ENCODE measurements at places on chromosomes 2 and 18.
A peak's percentile ranks its signal among the peaks of the same experiment; 100 is the strongest.

- no peak for DNase-seq
Measured at GRCh38 chr2:25570161-25570845, 103.1 kb downstream of the DTNB start.

- no peak for DNase-seq
Measured at GRCh38 chr2:157486596-157487270, 42.8 kb upstream of the CYTIP start.

DNA sequence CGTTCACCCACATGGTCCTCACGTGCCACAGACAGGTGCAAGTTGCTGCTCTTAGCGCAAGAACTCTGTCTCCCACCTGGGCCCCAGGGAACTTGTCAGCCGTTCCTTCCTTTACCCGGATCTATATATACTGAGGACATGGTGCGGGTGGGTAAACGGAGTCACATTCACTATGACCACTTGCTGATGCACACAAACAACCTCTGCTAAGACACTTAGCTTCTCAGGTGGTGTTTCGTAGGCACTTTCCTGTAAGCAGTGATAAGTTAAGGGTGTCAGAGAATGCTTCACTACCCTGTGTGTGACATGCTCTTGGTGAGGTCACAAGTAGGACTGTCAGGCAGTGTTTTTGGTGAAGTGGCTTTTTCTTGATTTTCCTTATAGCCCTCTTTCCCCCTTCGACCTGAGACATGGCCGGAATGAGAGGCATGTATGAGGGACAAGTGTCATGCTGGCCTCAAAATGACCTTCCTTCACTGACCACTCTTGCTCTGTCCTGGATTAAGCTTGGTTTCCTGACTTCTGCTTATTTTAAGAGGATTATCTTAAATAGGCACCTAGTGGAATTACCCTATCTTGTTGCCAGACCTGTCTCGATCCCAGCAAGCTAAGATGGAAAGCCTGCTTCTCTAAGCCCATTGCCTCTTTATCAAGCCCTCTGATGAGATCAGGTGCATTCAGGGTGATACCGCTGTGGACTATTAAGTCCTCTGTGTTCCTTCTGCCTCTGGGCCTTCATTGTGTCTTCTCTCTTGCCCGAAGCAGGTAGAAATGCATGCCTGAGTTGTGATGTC, 97.1 kb upstream of the CELF4 start:
- DNase-seq, result no peak

- no peak for DNase-seq
Measured at GRCh38 chr2:47518497-47519146, 115.7 kb downstream of the MSH2 start.

- DNase-seq, result no peak
Measured at GRCh38 chr2:3117650-3118216, 259.9 kb downstream of the EIPR1 start.

GRCh38 chr2:138123741-138124140, 159.5 kb downstream of the HNMT start:
- no peak for DNase-seq

- no peak for DNase-seq
Measured at GRCh38 chr2:52034706-52035105, 1002.8 kb upstream of the NRXN1 start.

DNA sequence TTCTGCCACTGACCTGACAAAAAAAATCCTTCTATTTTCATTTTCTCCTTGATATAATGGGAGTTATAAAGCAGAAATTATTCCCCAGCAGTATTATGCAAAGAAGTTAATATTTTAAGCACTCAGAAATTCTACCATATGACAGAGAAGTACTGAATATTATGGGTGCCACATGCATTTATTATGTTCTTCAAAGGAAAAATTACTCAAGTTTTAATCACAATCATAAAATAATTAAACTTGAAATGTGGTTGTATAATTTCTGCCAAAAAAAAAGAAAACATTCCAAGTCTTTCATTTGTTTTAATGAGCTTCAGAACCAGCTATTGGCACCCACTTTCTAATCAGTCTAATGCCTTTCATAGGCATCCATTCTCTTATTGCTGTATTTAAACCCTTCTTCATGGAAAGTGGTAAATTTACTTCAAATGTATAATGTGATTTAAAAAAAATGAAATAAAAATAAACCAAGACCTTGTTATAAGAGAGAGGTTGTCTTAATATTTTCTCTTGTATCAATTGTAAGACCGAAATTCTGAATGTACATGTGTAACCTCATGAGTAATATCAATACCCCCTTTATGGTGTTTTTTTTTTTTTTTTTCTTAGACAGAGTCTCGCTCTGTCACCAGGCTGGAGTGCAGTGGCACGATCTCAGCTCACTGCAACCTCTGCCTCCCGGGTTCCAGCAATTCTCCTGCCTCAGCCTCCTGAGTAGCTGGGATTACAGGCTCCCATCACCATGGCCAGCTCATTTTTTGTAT, 302.3 kb downstream of the IRS1 start:
- DNase-seq, result no peak

DNA sequence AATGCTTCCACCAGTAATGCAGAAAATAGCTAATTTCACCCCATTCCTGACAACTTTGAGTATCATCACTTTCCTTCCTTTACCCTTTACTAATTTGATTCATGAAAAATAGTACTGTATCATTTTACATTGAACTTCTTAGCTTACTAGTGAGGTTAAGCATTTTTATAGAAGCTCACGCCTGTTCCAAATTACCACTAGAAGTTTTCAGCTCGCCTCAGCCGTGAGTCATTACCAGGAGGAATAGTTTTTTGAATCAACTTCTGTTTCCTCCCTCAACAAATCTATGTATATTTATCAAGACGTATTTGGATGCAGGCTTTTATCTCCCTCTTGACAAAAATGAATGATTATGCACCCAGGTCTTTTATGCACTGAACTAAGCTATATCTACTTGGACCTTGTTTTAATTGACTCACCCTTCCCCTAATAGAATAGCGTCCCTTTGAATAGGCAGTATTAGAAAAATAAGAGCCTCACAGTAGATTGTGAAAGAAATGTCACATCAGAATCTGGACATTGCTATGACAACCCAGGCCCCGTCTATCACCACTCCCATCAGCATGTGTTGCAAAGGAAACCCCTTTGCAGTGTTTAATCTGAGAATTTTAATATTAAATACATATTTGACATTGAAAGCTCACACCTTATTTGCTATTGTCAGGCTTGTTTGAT, 207.4 kb upstream of the NRP2 start:
- no peak for DNase-seq

GRCh38 chr2:97678298-97678697, 8.8 kb downstream of the C2orf92 start:
- no peak for DNase-seq

DNA sequence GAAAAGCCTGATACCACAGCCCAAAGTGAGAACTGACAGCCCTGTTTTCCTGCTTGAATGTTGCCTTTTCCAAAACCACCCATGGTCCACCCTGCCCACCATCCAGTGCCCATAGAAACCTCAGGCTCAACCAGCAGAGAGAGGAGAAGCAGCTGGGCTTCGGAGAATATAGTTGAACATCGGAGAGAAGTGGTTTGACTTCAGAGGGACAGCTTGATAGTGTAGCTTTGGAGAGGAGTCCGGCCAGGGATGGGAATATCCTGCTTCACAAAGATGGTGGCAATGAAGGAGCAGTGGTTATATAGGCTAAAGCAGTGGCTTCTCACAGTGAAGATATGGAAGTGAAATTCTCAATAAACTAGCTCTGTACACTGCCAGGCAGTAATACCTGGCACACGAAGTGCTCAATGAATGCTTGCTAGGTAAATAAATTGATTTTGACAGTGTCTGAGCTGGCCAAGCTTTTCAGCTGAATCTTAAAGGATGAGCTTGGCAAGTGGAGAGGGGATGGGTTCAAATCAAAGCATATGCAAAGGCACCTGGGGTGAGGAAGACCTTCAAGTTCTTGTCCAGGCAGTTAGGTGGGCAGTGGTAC, 21.2 kb downstream of the AFF3 start:
- no peak for DNase-seq

GRCh38 chr2:119223521-119224390, at the start of gene STEAP3:
STEAP3 (plus strand) TSS chr2:119223834; CDS start chr2:119231013, 7,179 bp downstream.
- DNase-seq, result peak; percentile 66

- no peak for DNase-seq
Measured at GRCh38 chr2:37573451-37574388, 97.7 kb downstream of the CDC42EP3 start.

GRCh38 chr2:102509749-102510148, 36.7 kb downstream of the SLC9A4 start:
- peak; percentile 35 for DNase-seq

GRCh38 chr2:163347982-163348856, 387.6 kb downstream of the FIGN start:
- no peak for DNase-seq

DNA sequence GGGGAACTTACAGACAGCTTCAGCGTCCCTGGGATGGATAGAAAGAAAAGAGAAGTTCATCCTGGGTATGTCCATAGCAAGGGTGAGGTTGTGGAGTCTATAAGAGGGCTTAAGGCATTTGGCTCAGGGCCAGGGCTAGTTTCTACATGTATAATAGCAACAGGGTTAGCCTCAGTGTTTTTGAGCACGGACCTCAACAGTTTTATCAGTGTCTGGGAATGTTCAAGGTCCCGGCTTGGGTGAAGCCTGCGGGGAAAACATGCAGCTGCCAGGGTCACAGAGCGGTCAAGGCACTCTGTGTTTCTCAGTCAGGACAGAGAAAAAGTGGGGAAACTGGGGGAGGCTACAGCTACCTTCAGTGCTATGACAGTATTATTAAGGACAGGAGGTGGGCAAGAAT, 427.7 kb upstream of the HS6ST1 start:
- no peak for DNase-seq

DNA sequence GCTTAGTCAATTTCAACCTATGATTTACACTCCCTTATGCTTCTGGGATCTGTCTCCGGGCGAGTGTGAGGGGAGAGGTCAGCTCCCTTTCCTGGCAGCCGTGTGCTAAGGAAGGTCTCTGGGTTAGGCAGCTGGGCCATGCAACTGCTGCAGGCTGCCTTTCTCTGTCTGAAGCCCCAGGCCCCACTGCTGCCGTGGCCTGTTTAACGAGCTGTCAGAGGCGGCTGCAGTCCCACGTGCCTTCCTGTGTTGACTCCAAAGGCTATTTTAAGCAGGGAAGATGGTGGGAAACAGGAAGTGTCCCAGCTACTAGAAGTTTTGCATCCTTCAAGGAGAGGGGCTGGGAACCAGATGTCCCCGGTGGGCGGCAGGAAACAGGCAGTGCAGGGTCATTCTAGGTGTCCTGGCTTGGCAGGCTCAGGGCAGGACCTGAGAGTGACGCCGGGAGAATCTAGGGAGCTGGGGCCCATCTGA, 186.4 kb downstream of the TNS1 start:
- DNase-seq, result no peak

GRCh38 chr18:48757367-48757766, 193.4 kb downstream of the SMAD7 start:
- no peak for DNase-seq

GRCh38 chr18:76619621-76620315, 124.7 kb upstream of the ZNF516 start:
- DNase-seq, result no peak

DNA sequence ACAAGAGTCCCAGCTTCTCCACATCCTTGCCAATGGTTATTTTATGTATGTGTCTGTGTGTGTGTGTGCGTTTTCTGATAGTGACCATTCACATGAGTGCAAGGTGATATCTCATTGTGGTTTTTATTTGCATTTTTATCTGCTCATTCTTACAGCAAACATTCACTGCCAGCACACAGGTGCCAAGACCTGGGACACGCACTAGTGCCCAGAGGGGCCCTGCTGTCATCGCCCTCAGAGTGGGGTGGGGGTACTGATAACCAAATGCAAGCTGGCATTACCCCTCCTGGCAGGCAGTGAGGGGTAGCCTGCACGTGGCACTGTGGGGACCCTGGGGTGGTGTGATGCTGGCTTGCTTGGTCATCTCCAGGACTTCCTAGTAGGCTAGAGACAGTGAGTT, 285.4 kb downstream of the LPIN1 start:
- DNase-seq, result peak; percentile 64

- DNase-seq, result no peak
Measured at GRCh38 chr18:39424261-39424660, 1858.7 kb upstream of the CELF4 start.

- no peak for DNase-seq
Measured at GRCh38 chr2:62204998-62205496, 9.1 kb downstream of the B3GNT2 start.

- DNase-seq, result no peak
Measured at GRCh38 chr2:212979046-212979612, 172.3 kb downstream of the IKZF2 start.

DNA sequence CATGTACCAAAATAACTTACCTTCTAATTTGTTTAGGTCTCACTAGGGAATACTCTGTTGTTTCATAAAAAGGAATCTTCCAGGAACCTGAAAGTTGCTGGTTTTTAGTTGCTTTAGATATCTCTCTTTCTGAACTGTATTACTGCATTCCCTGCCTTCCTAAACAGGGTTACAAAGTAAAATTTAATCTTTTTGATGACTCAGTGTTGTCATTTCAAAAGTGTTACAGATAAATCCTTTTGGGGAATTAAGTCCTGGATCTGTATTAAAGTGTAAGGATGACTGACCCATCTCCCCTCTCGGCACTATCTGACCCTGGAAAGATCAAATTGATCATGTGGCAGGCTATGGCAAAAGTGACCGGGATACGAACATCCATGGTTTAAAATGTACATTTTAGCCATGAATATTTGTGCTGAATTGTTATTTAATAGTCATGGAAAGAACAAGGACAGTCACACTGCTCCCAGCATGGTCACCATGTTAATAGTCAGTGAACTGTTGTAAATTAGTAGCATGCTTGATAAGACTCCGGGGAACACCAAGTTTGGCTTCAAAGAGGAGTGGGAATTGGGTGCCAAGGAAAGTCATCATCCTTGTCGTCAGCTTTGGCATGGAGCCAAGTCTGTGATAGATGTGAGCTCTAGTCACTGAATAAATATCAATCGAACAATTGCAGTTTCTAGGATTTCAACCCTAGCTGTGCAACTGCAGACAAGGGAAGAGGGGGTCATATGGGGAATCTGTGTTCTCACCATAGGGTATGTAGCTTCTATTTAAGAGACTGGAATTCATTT, 4.2 kb downstream of the PLEKHA3 start:
- no peak for DNase-seq

DNA sequence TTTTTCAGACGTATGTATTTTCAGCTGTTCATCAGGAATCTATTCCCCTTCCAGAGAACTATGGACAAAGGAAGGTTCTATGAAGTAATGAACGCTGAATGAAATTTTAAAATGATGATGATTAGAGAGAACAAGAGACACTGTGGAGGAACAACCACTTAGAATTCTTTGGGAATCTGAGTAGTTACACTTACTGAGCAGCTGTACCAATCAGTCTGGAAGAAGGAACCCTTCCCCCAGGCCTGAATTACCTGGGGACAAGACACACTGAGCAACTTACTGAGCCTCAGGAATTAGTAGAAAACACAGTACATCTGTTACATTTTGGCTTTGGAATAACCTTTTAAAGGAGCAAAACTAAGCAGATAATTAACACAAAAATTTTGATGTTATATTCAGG, 1.9 kb downstream of the MSTN start:
- no peak for DNase-seq

GRCh38 chr18:44689736-44690135, 9.0 kb downstream of the SETBP1 start:
- DNase-seq, result no peak
